ENCODE measurements at places on chromosomes 13 and 19.

GRCh38 chr13:77412116-77412635 is 85.3 kb upstream of the MYCBP2 start:
- DNase-seq = no peak

- DNase-seq = no peak
Observed at GRCh38 chr13:74773248-74773647, 639.0 kb upstream of the KLF12 start.

DNA sequence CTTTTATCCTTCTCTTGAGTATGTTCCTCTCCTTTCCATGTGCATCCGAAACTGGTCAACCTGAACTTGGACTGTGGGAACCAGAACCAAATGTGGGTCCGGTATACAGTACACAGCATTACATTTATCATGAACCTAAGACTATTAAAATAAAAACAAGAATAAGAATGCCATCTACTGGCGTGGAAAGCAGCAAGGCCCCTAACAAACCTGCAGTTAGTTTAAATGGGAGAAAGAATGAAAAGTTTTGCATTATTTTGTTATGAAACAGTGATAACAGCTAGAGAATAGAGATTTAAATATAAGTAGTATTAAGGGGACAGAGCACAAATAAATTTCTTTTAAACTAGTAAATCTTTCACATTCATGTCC is 159.5 kb downstream of the RBM26 start:
- DNase-seq = no peak

DNA sequence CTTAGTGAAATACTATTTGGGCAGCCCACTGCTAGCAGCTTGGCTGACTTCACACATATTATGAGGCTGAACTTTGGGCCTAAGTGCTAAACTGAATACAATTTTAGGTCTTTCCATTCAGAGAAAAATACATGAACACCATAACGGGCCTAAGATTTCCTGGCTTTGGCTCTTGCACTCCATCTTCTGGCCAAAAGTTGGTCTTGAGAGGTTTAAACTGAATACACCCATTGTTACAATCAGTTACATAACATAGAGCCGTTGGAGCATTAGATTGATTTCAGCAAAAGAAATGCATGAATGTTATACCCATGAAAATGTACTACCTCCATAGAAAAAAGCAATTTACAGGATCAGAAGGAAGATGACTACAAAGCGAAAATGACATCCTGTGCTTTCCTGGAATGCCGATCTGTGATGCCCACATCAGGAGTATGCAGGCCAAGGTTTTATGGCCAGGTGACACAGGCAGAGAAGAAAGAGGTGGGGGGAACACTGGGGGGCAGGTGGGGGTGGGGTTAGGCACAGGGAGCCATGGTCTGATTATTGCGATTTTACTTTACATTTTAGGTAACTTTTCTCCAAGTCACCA is 11.1 kb upstream of the SHISA2 start:
- DNase-seq = no peak

DNA sequence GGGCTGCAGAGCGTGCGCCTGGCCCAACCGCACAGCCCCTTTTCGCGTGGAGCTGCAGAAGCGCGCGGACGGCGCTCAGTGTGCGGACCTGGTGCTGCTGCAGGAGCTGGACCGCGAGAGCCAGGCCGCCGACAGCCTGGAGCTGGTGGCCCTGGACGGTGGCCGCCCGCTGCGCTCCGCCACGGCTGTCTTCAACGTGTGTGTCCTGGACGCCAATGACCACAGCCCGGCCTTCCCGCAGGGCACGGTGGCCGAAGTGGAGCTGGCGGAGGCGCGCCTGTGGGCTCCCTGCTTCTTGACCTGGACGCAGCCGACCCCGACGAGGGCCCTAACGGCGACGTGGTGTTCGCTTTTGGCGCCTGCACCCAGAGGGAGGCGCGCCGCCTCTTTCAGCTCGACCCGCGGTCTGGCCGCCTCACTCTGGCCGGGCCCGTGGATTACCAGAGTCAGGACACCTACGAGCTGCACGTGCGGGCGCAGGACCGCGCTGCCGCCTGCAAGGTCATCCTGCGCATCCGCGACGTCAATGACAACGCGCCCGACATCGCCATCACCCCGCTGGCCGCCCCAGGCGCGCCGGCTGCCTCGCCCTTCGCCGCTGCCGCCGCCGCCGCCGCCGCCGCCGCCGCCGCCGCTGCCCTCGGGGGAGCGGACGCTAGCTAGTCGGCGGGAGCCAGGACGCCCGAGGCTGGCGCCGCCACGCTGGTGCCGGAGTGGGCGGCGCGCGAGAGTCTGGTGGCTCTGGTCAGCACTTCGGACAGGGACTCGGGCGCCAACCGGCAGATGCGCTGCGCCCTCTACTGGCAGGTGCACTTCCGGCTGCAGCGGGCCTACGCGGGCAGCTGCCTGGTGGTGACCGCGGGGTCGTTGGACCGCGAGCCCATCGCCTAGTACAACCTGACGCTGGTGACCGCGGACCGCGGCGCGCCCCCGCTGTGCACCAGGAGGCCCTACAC is 172.2 kb downstream of the OLFM4 start:
- peak; percentile 47 for DNase-seq

- peak; percentile 57 for DNase-seq
Observed at GRCh38 chr13:80979035-80979641, 638.2 kb upstream of the SPRY2 start.

DNA sequence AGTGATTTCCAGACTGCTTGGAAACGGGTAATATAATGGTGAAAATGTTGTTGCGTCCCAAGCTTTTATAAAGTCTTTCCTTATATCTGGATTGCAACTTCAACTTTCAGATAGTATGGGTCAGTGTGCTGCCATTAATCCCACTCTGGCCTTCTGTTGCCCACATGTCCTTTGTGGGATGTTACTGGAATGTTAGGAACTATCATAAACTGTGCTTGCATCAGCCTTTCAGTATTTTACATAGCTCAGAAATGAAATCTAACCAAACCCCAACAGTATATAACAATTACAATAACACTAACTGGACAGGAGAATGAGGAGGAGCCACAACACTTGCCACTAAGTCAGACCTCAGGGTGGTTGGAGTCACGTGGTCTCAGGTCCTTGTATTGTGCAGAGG is 78.9 kb downstream of the LNX2 start:
- DNase-seq = no peak

GRCh38 chr13:83117046-83117445 is 765.2 kb downstream of the SLITRK1 start:
- no peak for DNase-seq

- DNase-seq = no peak
Observed at GRCh38 chr19:51000981-51001380, 423 bp downstream of the KLK8 start.

- no peak for DNase-seq
Observed at GRCh38 chr13:85828094-85828684, 29.0 kb upstream of the SLITRK6 start.

DNA sequence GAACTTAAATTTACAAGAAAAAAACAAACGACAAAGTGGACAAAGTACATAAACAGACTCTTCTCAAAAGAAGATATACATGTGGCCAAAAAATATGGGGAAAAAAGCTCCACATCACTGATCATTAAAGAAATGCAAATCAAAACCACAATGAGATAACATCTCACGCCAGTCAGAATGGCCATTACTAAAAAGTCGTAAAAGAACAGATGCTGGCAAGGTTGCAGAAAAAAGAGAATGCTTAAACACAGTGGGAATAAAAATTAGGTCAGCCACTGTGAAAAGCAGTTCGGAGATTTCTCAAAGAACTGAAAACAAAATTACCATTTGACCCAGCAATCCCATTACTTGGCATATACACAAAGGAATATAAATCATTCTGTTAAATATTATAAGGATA is 132.7 kb downstream of the UGGT2 start:
- no peak for DNase-seq

DNA sequence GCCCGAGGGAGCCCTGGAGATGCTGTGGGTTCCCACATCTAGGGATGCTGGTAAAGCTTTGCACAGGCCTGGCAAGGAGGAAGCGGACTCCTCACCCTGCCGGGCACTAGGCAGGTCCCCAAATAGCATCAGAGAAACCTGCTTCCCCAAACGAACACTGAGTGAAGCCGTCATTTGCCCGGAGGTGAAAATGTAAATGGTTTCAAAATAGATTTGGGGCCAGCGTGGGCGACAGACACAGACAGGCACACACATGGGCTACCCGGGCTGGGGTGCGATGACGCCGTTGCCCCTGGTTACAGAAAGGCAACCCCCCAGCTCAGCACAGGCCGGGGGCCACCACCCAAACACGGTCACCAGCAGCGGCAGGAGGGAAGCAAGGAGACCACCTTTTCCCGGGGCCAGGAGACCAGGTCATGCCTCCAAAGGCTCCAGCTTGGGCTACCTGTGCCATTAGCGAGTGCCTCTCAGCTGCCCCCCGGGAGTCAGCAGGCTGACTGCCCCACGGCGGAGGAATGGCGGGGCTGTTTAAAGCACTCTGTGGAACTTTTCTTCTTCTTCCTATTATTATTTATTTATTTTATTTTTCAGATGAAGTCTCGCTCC is 47.5 kb upstream of the NDUFS7 start:
- DNase-seq = no peak

DNA sequence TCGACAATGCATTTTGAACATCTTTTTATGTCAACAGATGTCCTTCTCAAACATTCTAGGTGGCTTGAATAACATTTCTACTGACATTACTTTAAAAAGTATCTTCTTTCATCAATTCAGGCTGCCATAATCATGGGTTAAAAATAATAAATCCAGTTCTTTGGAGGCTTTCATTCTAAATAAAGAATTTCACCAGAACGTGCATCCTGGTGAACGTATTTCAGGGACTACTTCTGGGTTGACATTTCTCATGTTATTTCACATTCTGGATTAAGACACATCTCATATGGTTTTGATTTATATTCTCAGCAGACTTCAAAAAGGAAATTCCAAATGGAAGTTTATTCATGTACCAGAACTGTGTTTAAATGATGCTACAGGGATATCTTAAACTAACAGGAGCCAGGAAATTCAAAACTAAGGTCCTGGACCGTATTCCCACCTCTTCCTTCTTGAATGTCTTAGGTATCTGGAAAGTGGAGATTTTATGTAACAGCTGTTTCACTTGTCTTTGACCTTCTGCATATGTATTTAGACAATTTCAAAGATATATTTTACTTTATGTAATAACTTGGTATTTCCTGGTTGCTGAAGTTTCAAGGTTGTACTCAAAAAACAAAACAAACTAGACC is 107.2 kb downstream of the STARD13 start:
- DNase-seq = no peak

DNA sequence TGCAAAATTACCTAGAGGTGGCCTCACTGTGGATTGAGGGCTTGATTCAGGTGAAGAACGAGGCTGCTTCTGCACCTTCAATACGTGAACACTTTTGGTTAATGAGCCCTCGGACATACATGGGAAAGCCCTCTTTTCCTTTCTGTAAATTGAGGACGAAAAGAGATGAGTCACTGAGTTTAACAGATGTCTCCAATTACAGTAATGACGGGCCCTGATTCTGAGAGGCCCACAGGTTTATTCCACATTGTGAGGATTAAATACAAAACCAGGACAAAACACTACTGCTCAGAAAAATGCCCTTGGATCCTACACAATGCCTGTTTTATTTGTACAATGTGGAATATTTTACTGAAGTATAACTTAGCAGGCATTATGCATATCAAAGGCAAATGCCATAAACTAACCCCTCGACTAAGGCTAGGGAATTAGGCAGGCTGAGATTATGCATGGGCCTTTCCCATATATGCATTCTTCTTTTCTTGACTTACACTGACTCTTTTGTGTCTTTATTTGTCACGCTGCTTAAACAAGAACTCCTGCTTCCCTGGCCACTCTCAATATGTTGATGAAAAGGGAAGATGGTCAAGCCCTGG is 819.9 kb downstream of the OLFM4 start:
- DNase-seq = no peak

- no peak for DNase-seq
Observed at GRCh38 chr19:2567580-2567979, 91.7 kb downstream of the GADD45B start.

GRCh38 chr19:940591-941291 is 14.9 kb downstream of the ARID3A start:
- no peak for DNase-seq

DNA sequence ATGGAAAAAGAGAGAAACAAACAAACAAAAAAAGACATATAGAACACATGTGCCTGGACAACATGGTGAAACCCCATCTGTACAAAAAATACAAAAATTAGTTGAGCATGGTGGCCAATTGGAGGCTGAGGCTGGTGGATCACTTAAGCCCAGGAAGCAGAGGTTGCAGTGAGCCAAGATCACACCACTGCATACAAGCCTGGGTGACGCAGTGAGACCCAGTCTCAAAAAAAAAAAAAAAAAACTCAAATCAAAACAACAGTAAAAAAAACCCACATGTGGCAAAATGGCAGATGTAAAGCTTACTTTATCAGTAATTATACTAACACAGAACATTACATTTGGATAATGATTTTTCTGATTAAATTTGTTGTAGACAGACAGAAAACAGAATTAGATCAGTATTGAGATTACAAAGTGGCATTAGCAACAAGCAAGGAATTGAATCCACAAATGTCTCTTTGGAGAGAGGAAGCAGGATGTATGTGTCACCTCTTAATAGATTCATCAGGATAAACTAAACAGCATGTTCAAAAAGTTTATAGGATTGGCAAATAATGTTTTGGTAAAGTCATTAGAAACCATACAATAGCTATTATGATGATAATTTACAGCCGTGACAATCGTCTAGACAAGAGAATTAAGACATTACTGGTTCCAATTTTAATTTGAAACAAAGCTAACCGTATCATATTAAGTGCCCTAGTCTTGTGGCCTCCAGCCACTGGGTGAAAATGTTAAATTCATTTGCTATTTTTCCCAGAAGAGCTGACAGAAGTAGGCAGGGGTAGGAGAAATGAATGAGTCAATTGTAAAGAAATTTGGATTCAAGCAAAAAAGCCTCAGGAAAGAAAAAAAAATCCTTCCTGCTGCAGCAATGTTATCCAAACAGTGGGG is 206.0 kb downstream of the FGF14 start:
- no peak for DNase-seq

DNA sequence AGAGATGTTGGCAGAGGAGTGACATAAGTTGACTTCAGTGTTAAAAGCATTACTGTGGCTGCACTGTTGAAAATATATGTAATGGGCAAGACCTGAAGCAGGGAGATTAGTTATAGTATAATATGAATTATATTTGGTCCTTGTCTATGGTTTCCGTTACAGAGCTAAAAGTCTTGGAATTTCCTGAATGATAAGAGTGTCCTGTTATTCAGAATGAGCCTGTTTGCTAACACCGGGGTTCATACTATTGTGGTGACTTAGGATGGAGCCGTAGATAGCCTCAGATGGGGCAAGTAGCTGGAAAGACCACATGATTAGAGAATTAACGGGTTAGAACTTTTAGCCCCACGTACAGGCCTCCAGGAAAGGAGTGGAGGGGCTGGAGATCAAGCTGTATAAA is 5.7 kb downstream of the USPL1 start:
- no peak for DNase-seq

All from NT2/D1 (cell line).